ENCODE measurements at places on chromosomes 12 and 14.

GRCh38 chr14:96953087-96953874 lies 156.1 kb downstream of the VRK1 start:
- DNase-seq = no peak

GRCh38 chr12:19561411-19561961 lies 122.2 kb downstream of the AEBP2 start:
- DNase-seq = no peak

- no peak for DNase-seq
Measured at GRCh38 chr12:6469609-6470374, 685 bp downstream of the VAMP1 start.

DNA sequence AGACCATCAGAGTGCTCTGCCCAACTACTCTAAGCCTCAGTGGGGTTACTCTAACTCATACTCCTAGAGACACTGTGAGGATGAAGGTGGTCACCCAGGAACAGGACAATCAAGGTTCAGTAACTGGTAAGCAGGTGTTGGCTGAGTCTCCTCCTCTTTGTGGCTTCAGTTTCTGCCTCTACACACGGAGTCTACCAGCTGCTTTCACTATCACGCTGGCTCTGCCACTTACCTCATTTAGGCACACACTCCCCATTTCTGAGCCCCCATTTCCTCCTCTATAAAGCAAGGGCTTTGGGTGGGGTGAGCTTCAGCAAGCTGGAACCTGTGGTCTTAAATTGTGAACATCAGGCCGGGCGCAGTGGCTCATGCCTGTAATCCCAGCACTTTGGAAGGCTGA lies 7.3 kb upstream of the TCHP start:
- peak; percentile 66 for DNase-seq

GRCh38 chr14:95663226-95663797 lies 22.9 kb upstream of the TCL1B start:
- no peak for DNase-seq

- no peak for DNase-seq
Measured at GRCh38 chr14:64628940-64629408, 75.2 kb upstream of the PLEKHG3 start.

DNA sequence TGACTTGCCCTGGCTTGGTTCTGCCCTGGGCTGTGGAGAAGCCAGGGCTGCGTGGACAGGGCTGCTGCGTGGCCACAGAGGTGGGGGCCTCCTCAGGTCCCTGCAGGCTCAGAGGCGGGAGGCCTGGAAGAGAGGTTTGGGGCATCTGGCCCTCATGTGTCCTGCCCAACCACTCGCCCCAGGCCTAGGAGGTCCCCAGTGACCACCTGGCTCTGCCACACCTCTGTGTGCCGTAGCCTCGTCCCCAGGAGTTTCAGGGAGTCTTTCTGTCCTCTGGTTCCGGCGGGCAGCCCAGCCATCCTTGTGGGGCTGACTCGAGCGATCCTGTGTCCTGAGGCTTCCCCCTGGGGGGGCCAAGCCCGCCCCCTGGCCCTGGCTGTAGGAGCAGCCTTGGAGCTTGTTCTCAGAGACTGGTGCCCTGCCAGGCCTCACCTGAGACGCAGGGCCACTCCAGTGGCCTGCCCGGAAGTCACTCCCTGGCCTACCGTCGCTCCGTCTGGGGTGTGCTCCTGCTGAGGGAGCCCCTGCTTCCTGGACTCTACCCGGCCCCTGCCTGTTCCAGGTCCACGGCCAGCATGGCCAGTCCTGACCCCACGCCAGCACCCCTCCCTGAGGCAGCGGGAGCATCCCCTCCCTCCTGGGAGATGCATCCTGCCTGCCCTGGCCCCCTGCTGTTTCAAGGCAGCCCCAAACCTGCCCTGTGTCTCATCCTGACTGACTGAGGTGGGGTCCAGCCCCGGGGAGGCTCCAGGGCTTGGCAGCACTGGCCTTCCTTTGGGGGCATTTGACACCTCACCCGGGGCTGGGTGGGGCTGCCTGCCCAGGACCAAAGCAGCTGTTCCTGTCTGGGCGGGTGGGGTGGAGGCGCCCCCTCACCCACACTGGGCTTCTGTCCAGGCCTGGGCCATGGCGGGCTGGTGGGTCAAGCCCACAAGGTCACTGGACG lies 13.9 kb downstream of the ASPG start:
- no peak for DNase-seq

DNA sequence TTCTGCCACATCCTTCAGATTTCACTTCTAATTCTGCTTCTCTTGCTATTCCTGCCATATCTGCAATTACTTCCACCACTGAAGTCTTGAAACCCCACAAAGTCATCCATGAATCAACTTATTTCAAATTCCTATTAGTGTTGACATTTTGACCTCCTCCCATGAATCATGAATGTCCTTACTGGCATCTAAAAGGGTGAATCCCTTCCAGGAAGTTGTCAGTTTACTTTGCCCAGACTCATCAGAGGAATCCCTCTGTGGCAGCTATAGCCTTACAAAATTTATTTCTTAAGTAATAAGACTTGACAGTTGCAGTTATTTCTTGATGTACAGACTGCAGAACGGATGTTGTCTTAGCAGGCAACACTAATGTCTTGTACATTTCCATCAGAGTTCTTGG lies 162.9 kb downstream of the PCNX1 start:
- no peak for DNase-seq

- DNase-seq = no peak
Measured at GRCh38 chr12:117011988-117012805, 87.0 kb downstream of the TESC start.

GRCh38 chr14:34718750-34719304 lies 4.4 kb upstream of the CFL2 start:
- DNase-seq = no peak

DNA sequence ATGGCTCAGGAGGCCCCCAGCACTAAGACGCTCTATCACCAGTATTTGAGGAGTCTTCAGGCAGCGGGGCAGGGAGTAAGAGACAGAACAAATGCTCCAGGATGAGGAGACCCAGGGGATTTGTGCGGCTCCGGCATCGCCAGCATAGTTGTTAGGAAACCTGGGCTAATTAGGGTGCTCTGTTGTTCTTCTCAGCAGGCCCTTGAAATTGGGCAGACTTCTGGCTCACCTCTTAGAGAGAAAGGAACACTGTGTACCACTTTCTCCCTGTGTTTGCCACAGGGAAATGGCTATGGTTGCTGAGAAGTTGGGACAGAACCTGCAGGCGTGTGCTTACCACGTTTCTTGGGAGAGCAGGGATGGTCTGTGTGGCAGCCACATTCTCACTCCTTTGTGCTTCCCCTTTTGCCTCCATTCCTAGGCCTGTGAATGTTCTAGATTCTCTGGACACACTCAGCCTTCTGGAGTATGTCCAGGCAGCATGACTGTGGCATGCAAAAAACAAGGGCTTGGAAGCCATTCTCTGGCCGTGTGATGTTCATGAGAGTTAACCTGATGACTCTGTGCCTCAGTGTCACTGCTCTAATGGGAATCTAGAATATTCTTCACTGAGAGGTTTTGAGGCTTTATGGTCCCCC lies 109.0 kb downstream of the CHST11 start:
- DNase-seq = no peak

Measured in activated CD8-positive, alpha-beta T cell treated with anti-CD3 and anti-CD28 coated beads, Interleukin-2, amount 10 ng/mL, durations not matched to agents 7 days and 5 days (primary cell).